ENCODE measurements at places on chromosomes 2 and 18. TPM values are rescaled to one million over a fixed set of nuclear protein-coding genes. Genes with fewer than 3 reads are reported as not detected.

GRCh38 chr2:203682688-203683130 is 23.7 kb upstream of the CD28 start:
- DNase-seq, result no peak

The FAHD2A gene
- 24.9 TPM for polyA plus RNA-seq

DNA sequence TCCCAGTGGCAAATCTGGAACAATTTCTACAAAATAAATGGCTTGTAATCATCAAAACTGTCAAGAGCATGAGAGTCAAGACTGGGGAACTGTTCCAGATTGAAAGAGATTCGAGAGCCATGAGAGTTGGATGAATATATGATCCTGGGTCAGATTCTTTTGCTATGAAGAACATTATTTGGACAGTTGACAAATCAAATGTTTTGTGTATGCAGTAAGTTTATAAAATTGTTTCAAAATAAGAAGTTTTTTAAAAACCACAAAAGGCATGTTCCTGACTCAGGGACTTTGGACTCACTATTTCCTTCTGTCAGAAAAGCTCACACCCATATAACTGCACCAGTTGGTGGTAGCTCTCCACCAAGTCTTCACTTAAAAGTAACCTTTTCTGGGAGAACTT is 38.5 kb downstream of the ROCK2 start:
- DNase-seq, result peak; percentile 54

DNA sequence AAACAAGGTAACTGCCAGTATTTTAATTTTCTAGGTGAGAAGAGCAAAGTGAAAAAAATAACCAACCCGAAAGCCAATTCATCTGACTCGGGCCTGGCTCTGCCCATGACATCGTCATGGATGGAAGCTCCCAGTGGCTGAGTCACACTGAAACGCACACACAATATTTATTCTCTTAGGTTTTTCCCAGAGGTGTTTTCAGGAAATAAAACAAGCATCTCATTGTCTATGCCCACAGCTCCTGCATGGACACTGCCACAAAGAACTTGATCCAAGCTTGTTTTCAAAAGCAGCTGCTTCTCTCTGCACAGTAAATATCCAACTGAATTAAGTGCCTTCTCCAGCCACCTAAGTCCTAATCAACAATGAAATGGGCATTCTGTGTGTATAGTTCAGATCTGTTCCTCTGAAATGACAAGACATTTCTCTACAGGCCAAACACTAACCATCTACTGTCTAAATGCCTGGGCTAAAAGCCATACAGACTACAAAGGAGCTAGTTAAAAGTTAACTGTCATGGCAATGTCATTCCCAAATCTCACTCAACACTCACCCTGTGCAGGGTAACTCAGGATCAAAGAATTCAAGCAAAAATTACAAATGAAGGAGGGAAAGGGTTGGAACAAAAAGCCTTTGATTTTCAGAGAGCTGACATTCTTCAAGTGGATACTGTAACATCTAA is 62.9 kb downstream of the RPL31 start:
- no peak for DNase-seq

- no peak for DNase-seq
Measured at GRCh38 chr2:201200345-201200744, 17.4 kb downstream of the CASP10 start.

DNA sequence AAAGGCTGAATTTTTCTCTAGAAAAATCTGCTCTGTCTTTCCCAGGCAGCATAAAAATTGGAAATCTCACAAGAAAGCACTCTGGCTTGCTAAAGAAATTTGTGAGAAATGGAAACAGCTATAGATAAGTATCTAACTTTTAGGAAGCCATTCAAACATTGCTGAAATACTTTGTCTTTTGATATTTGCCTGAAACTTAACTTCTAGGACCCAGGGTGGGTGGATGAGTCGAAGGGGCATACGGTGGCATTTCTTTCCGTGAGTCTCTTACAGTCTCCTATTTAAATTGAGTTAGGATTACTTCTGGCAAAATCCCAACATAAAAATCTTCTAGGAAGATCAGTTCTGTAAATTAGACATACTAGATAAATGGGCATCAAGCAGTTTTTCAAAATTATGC is 532 bp upstream of the COL3A1 start:
- no peak for DNase-seq

GRCh38 chr2:231590614-231591013 is 2.0 kb upstream of the TEX44 start:
- DNase-seq, result no peak

DNA sequence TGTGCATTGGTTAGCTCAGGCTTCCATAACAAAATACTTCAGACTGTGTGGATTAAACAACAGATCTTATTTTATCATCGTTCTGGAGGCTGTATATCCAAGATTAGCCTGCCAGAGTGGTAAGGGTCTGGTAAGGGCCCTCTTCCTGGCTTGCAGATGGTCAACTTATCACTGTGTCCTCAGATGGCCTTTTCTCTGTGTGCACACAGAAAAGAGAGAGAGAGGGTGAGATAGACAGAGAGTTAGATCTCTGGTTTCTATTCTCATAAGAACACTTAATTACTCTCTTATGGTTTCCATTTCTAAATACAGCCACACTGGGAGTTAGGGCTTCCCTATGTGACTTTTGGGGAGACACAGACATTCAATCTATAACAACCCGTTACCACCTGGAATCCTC is 1003.5 kb downstream of the TSN start:
- no peak for DNase-seq

- DNase-seq, result no peak
Measured at GRCh38 chr2:236670235-236670620, 100.6 kb downstream of the ACKR3 start.

Data from AG04450 (cell line).